Activated CD4-positive, alpha-beta T cell treated with anti-CD3 and anti-CD28 coated beads, Interleukin-2, amount 50 U/mL, for 24 hours (primary cell): ENCODE measurements at places on chromosomes 12 and 14.

DNA sequence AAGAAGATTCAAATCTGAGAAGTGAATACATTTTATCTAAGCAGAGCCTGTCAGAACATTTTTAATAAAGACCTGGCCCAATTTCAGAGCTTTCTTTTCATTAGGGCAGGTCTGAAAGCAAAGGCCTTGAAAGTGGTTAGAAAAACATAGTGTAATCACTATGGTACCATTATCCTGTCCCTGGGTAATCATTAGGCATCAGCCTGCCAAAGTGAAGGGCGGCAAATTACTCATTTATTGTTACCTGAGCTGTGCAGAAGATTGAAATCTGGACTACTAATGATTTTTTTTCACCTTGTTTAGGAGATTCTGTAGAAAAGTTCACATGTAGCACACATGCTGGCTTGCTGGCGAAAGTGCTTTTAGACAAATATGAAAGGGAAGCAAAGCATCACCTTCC is 92.6 kb upstream of the PRKD1 start:
- DNase-seq: no peak

DNA sequence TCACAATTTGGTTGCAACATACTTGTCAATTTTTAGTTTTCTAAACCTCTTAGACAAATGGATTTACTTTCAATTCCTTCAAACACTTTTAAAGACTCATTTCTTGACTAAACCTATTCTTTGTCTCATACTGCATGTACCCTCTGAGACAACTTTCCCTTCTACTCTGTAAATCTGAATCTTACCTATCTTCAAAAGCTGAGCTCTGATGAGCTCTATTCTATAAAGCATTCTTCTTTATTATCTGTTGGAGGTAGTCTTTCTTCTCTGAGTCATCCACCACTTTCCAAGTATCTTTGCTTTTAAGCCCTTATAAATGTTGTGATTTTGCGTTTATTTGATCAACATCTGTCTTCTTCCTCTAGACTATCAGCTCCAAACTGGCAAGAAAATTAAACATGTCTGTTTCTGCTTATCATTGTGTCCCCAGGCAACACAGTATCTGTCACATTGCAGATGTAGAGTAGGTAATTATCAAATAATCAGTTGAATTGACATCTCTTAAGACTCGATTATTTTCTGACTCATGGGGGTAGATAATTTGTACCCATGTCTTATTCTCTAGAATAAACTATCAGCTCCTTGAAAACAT is 265.6 kb upstream of the FAR2 start:
- no peak for DNase-seq

DNA sequence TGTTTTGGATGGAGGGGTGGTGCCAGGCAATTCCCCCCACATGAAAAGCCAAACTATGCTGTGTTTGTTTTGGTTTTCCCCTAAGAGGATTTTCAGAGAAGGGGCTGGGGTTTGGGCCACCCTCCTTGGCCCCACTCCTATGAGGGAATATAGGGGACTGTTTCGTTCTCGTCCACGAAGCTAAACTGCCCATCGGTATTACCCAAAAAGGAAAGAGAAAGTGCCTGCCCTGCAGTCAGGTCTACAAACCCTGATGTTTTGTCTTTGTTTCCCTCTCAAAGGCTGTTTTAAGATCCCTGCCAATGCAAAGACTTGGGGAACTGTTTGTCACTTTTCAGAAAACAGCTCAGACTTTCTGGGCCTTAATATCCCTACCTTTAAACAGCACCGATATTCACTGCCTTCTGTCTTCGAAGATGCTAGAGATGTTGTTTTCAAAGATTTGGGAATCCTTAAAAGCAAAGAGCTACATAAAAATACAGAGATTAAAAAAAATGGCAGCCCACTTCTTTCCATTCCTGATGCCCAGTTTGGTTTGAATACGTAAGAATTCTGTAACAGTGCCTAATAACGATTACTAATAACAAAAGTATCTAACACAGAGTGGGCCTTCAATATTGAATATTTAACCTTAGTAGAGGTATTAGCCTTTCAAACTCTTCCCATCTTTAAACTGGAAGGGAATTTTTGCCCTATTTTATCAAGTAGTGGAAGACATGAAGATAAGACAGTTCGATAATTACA is 518.4 kb downstream of the MED13L start:
- DNase-seq: no peak

DNA sequence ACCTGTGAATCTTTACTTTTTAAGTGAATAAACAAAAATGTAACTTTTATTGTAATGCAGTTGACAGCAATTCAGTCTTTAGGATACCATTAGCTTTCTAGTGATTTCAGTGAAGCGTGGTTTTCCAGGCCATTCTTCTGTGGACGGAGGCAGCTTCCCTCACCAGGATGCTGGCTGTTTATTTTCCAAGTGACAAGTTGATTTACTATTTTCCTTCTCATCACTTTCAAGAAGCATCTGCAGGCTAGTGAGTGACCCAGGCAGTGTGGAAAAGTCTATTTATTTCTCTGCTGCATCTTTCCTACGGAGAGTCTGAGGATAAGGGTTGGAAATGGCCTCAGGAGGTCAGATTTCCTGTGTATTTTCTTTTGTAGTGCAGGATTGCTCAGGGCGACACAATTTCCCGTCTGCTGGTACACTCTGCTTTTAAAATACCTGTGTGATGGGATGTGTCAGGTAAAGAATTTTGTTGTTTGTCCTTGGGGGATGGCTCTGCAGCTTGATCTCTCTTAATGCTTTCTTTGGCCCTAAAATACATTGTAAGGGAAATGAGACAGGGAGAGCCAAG is 467.8 kb downstream of the NRXN3 start:
- no peak for DNase-seq

- DNase-seq: no peak
These were observed 156.6 kb downstream of the CALM1 start for GRCh38 chr14:90553298-90553920.

GRCh38 chr14:44339231-44339630 is 167.9 kb downstream of the FSCB start:
- DNase-seq: no peak

GRCh38 chr14:88493392-88494185 is 61.2 kb downstream of the PTPN21 start:
- DNase-seq: no peak

DNA sequence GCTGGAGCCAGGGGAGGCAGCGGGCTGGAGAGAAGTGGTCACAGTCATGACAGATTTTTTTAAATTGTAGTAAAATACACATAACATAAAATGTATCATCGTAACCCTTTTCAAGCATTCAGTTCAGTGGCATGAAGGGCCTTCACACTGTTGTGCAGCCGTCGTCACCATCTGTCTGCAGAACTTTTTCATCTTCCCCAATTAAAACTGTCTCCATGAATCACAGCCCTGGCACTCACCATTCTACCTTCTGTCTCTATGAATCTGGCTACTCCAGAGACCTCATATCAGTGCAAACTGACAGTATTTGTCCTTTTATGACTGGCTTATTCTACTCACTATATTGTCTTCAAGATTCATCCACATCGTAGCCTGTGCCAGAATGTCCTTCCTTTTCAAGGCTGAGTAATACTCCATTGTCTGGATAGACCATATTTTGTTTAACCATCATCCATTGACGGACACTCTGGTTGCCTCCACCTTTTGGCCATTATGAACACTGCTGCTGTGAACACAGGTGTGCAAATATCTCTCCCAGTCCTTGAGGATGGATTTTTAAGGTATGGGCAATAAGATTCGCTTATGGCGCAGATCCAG is 91.5 kb upstream of the NCOR2 start:
- DNase-seq: no peak

DNA sequence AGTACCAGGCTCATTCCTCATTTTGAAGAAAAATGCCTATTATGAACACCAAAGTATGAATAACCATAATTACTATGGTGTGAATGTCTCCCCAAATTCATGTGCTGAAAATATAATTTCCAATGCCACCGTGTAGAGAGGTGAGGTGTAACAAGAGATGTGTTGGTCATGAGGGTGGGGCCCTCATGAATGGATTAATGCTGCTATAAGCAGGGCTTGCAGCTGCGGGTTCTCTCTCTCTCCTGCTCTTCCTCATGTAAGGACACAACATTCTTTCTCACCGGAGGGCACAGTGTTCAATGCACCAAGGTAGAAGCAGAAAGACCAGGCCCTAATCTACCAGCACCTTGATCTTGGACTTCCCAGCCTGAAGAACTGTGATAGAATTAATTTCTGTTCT is 70.0 kb downstream of the TMTC1 start:
- DNase-seq: no peak

DNA sequence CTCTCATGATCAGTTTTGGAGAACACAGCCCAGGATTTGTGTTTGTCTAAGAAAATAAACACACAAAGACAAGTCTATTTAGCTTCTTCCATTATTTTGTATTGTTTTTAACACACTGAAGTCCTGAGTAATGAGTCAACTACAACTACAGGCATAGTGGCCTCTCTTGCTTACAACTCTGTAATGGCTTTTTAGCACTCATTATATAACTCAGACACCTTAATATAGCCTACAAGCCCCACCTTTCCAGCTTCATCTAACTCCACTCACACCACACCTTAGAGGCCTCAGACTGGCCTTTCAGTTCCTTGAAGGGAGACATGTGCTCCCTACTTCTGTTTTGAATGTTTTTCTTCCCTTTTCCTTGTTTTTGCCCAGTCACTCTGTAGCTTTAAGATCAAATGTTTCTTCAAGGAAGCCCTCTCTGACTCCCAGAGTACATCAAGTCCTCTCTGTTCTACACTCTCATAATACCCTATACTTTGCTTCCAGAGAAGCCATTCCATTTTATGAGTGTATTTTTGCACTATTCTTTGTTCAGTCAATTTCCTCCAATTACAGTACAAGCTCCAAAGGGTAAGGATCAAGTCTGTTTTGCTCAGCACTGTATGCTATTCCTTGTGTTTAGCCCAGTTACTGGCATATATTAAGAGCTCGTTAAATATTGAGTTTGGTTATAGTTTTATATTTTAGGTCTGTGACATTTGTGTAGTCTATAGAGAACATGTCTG is 233.6 kb upstream of the ARHGAP5 start:
- no peak for DNase-seq

GRCh38 chr12:103884316-103884715 is 43.3 kb upstream of the NT5DC3 start:
- DNase-seq: no peak

GRCh38 chr14:82084813-82085212 is 551.2 kb upstream of the SEL1L start:
- no peak for DNase-seq

GRCh38 chr12:53499266-53500141 is at the start of gene MAP3K12:
TSS of gene MAP3K12 (minus strand) at chr12:53499458. CDS start at chr12:53487391, 12,067 bp downstream.
- DNase-seq: no peak

DNA sequence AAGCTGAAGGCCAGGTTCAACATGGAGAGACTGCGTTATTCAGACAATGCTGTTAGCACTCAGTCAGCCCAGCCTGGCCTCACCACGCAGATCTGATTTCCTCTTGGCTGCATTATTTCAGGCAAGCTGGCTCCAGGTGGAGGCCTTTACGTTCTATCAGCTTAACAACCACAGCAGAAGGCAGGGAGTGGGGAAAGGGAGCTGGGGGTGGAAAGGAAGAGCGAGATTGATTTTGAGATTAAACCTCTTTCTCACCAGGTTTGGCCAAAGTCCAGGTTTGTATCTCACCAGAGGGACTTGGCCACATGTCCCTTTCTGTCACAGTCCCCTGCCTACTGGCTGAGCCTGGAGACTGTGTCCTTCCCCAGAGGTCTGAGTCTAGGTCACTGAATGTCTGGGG is 543.7 kb upstream of the TMEM132C start:
- DNase-seq: no peak

- no peak for DNase-seq
These were observed 5.5 kb upstream of the PFDN5 start for GRCh38 chr12:53289891-53290290.

DNA sequence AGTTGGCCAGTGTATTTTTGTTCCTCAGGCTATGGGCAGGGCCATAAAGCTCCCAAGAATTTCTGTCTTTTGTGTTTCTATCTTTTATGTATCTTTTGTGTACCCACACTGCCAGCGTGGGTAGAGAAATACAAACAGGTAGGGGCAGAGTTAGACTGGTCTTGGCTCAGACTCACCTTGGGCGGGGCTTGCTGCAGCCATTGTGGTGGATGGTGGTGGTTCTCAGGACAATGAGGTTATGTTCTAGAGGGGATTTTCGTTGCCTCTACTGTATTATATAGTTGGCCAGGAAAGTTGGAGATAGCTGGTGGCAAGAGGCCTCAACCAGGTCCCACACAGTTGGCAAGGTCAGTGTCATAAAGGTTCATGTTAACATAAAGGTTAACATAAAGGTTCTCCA is 977.5 kb upstream of the LRFN5 start:
- no peak for DNase-seq

DNA sequence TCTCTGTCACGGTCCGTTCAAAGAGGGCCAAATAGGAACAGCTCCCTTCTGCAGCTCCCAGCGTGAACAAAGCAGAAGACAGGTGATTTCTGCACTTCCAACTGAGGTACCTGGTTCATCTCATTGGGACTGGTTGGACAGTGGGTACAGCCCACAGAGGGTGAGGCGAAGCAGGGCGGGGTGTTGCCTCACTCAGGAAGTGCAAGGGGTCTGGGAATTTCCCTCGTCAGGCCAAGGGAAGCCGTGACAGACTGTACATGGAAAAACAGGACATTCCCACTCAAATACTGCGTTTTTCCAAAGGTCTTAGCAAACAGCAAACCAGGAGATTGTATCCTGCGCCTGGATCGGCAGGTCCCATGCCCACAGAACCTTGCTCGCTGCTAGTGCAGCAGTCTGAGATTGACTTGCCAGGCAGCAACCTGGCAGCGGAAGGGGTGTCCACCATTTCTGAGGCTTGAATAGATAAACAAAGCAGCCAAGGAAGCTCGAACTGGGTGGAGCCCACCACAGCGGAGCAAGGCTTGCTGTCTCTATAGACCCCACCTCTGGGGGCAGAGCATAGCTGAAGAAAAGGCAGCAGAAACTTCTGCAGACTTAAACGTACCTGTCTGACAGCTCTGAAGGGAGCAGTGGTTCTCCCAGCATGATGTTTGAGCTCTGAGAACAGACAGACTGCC is 22.7 kb downstream of the SLC38A1 start:
- DNase-seq: no peak

DNA sequence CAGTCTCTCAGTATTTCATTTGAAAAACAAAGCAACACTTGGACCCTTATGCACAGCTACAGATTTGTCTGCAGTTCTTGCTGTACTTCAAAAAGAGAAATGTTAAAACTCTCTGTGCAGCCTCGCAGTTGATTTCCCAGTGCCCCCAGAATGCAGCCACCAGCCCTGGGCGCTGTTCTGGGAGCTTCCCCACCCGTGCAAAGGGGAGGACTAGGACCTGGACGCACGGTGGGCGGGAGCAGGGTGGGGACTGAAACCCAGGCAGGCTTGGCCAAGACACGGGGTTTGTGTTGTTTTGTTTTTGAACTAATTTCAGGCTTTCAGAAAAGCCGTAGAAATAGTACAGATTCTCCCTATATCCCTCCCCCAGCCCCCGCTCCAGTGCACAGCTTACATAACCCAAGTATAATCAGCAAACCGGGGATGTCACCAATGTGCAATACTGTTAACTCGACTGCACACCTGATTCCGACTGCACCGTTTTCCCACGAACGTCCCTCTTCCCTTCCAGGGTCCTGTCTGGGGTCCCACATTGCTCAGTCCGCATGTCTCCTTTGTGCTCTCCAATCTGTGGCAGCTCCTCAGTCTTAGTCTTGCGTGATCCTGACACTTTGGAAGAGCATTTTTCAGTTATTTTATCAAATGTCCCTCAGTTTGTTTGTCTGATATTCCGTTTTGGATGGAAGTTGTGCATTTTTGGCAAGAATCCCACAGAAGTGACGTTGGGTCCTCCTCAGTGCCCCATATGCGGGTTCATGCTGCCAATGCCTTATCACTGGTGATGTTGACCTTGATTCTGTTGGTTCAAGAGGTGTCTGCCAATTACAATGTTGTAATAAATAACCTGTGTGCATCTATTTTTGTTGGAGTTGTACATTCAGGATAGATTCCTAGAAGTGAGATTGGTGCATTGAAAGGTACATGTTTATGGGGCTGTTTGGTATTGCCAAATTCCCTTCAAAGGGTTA is 95.9 kb downstream of the SETD3 start:
- DNase-seq: no peak
